ENCODE measurements at places on chromosomes 1 and 21. TPM values are rescaled to one million over a fixed set of nuclear protein-coding genes. Genes with fewer than 3 reads are reported as not detected.

DNA sequence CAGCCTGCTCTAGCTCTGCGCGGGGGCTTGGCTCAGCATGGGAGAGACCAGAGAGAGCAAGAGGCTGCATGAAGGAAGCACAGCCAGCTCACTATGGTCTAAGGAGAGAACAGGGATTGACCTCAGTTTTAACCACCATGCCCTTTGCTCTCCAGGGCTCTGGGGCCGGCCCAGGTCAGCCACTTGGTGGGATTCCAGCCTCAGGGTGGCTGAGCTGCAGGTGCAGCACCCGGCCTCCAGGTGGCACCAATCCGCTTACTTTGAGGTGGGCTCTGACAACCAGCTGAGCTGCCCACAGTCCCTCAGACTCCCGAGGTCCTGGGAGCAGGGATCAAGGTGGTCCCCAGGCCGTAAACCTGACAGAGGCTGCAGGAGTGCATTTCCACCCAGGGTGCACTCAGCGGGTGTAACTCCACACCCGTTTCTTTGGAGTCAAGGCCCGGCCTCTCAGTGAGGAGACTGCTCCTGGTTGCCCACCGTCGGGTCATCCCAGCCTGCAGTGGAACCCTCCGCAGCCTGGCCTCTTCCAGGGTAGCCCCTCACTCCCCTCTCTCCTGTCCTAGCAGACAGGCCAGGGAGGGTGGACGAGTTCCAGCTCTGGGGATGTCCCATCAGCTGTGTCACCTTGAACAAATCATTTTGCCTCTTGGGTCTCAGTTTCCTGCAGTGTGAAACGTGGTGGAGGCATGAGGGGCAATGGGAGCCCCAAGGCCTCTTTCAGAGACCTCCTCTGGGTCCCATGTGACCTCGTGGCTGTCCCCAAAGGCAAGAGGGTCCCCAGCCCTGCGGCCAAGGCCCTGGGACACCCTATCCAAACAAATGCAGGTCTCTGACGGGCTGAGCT is 607 bp upstream of the LGR6 start:
- no peak overlapping the region for H3K4me3 ChIP-seq
- no peaks in the 10 kb centered on the region for H3K27me3 ChIP-seq
- no peaks in the 10 kb centered on the region for H3K36me3 ChIP-seq
- H3K27ac ChIP-seq, result no peak overlapping the region

DNA sequence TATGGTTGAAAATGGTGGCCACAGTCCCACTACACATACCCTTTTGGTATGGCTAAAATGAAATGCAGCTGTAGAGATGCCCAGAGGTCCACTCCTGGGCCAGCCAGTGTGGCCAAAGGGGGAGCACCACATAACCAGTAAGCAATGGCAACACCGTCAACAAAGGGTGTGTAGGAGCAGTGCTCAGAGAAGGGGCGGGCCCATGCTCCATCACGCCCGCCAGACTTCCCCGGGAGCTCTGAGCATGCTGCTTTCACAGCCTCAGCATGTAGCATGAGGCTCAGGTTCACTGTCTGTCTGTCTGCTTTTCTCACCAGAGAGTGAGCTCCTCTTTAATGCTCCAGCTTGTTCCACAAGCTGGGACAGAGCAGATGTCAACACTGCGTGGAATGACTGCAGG is 537.6 kb downstream of the MATN1 start:
- H3K27ac ChIP-seq, result no peak overlapping the region
- H3K4me3 ChIP-seq, result no peak overlapping the region
- peaks cover 29% of the 10 kb centered on the region for H3K4me1 ChIP-seq

GRCh38 chr21:41399246-41399800 is 26.7 kb upstream of the MX1 start:
- peaks cover 68% of the 10 kb centered on the region for H3K36me3 ChIP-seq
- H3K27me3 ChIP-seq, result no peaks in the 10 kb centered on the region
- no peak for DNase-seq
- H3K4me3 ChIP-seq, result no peak overlapping the region
- no peak overlapping the region for H3K27ac ChIP-seq
- no peaks in the 10 kb centered on the region for H3K4me1 ChIP-seq

DNA sequence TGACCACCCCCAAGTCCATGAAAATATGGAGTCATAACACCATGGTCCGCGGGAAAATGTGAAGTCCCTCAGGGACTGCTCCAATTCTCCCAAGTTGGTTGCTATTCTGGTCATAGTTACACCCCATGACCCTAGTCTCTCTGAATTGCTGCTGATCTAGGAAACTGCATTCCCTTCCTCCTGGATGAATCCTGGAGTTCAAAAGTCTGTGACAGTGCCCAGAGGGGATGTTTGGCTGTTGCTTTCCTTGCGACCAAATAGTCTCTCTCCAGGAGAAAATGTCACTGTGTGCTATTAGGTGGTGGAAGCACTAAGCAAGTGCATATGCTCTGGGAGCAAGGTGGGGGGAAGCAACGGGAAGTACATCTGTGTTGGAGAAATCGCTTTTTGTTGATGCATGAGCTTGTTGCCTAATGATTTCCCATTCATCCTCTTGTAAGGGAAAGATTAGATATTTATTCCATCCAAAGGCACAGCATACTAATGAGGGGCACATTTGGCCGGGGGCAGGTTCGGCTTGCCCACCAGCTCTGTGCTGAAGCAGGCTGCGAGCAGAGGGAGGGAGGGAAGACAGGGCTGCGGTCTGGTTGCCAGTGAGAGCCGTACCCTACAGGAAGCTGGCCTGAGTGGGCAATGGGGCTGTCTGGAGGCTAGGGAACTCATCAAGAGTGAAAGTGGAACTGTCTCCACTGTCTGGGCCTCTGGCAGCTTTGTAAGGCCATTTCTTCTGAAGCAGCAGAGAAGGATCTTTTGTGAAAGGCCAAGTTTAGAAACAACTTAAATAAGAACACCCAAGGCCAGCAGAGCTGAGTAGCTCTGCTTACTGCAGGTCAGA is 27.2 kb downstream of the SYT6 start:
- no peak for DNase-seq
- no peak overlapping the region for H3K4me3 ChIP-seq
- H3K27me3 ChIP-seq, result no peaks in the 10 kb centered on the region
- no peak overlapping the region for H3K27ac ChIP-seq
- peaks cover 2% of the 10 kb centered on the region for H3K4me1 ChIP-seq

DNA sequence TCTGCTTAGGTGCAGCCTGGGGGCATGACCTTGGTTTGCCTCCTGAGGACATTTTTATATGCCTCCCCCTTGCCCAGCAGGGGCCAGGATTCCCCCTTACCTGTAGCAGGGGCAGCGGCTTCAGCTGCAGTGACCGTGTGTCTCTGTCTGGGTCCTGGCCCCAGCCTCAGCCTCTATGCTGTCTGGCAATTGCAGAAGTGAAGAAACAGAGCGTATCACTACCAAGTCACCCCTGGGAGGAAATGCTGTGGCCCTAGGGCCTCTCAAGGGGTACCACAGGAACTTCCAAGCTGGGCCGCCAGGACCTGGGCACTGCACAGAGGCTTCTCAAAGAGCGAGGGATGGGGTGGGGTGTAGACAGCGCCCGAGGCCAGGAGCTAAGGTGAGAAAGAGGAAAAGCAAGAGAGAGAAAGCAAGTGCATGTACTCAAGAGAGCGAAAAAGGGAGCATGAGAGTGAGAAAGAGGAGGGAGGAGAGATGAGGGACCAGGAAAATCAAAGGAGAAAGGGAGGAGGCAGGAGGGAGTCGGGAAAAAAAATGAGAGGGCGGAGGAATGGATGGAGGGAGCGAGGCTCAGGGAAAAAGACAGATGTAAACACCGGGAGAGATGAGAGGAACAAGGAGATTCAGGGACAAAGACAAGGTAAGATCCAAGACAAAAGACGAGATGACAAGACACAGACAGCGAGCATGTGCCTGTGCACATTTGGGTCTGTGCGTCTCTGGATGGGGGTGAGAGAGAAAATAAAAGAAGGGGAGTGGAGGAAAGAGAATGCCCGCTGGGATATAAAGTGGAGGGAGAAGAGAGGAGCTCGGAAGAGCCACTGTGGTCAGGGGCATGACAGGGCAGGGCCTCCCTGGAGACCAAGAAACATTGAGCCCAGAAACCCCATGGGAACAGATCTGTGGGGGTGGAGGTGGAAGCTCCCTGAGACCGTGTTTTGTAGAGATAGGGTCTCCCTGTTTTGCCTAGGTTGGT is at the start of gene PTAFR:
TSS of gene PTAFR (minus strand) at position 199 of the 979 bp plus-strand sequence. CDS start 25,669 bp downstream, outside the sequence.
- H3K4me3 ChIP-seq, result no peak within 1 kb of the TSS
- H3K36me3 ChIP-seq, result no peaks in the 10 kb centered on the region
- H3K27me3 ChIP-seq, result peaks cover 17% of the 10 kb centered on the region
- DNase-seq, result no peak
- H3K27ac ChIP-seq, result no peak within 1 kb of the TSS

DNA sequence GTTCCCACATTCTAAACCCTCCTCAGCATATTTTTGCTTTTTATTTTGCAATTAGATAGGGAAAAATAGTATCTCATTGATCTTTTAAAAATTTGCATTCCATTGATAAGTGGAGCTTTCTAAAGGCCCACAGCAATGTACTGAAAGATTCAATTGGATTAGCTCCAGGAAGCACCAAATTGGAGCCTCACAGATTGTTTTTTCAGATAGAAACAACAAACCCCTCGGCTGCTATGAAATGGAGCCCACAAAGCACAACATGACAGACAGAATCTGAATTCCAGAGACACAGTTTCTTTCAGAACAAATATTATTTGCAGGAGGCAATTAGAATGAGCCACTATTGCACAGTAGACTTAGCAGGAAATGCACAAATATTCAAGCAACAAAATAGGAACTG is 58.9 kb upstream of the KIF26B start:
- H3K4me3 ChIP-seq, result no peak overlapping the region
- no peak for DNase-seq
- H3K4me1 ChIP-seq, result no peaks in the 10 kb centered on the region
- no peak overlapping the region for H3K27ac ChIP-seq

DNA sequence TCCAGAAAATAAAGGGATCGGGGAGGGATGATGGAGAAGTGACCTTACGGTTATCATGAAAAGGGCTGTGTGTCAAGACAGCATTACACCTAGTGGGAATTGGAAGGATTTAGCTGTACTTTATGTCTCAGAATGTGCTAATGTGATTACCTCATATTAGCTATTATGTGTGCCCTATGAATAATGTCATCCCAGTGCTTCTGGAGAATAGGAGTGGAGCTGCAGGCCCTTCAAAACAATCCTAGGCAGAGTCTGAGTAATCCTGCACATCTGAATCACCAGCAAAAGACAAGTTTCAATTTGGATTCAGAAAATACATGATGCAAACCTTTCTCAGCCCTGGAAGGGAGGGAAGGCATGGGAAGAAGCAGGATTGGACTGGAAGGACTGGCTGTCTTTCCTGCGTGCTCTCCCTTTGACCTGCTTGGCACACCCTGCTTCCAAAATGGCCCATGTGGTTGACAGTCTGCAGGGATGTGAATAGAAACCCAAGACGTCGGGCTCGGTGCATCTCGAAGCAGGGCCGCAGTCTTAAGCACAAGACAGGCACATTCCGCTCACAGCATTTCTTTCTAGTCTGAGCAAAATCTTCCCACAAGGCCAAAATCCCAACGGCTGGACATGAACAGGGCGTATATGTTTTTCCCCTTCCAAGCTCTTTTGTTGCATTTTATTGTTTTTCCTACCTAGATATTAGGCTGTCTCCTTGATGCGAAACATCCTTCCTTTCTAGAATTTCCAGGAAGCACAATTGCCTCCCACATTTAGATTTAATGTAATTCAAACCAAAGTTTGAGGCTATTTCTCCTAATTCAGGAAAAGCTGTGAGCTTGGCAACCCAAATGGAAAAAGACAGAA is 54.3 kb upstream of the TARBP1 start:
- H3K4me3 ChIP-seq, result no peak overlapping the region
- no peaks in the 10 kb centered on the region for H3K36me3 ChIP-seq
- H3K27ac ChIP-seq, result no peak overlapping the region
- H3K4me1 ChIP-seq, result no peaks in the 10 kb centered on the region
- no peaks in the 10 kb centered on the region for H3K27me3 ChIP-seq
- DNase-seq, result no peak

DNA sequence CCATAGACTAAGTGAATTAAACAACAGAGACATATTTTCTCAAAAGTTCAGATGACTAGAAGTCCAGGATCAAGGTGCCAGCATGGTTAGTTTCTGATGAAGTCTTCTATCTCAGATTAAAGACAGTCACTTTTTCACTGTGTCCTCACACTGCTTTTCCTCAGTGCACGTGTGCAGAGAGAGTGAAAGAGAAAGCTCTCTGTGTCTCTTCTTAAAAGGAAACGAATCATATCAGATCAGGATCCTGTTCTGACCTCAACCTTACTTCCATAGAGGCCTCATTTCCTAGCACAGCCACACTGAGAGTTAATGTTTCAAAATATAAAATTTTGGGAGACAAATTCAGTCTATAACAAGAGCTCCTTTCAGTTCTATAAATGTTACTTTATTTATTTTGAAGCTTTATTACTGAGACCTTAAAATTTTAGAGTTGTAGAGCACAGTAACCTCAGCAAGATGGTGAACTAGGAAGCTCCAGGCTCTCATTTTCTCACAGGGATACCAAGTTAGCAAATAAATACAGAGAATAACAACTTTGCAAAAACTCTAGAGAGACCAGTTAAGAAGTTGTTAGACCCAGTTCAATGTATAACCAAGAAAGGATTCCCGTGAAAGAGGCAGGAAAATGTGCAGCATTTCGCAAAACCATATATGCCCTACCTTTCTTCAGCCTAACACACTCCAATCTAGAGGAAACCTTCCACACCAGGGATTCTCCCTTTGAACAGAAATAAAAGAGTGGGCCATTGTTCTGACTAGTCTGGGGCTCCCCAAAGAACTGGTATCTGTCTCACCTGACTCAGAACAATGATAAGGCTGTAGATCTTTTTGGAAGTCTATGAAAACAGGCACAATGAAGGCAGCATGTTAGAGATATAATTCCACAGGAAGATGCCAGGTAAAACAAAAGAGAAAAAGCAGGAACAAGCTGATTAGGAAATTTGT is 372.2 kb downstream of the MRPL39 start:
- H3K36me3 ChIP-seq, result no peaks in the 10 kb centered on the region
- no peaks in the 10 kb centered on the region for H3K4me1 ChIP-seq
- H3K27me3 ChIP-seq, result no peaks in the 10 kb centered on the region
- no peak for DNase-seq

The DYNLT4 gene
- 4.3 TPM for total RNA-seq

The C1QTNF12 gene
- 4.2 TPM for total RNA-seq

The HSD3B1 gene
- not detected for total RNA-seq

The HSPB7 gene
- total RNA-seq, result not detected

The S100A7A gene
- total RNA-seq, result not detected

The BATF3 gene
- total RNA-seq, result 0.30 TPM

All from T-cell (primary cell).